ENCODE measurements at places on chromosomes 13 and 19.
A peak's percentile ranks its signal among the peaks of the same experiment; 100 is the strongest.

GRCh38 chr13:79810669-79811068, 329.7 kb downstream of the NDFIP2 start:
- DNase-seq: no peak

GRCh38 chr13:37700887-37701286, 102.3 kb upstream of the POSTN start:
- no peak for DNase-seq

DNA sequence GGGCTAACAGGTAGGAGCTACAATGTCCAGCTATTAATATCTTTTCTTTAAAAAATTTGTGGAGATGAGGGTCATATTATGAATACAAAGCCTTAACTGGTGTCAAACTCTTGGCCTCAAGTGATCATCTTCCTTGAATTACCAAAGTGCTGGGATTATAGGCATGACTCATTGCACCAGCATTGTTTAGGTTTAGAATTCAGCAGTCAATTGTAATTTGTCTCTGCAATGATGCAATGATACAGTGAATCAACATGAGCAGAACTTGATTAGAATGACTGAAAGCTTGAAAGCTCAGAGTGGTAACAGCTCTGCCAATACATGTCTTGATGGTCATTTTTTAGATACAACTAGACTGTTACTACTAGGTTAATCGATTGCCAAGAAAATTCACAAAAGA, 752.8 kb upstream of the MIR17HG start:
- no peak for DNase-seq

- no peak for DNase-seq
Observed at GRCh38 chr19:32407004-32407992, 1.7 kb downstream of the DPY19L3 start.

GRCh38 chr19:58107778-58108545, 9.9 kb upstream of the ZSCAN18 start:
- DNase-seq: no peak

- DNase-seq: no peak
Observed at GRCh38 chr13:66313413-66313812, 916.7 kb downstream of the PCDH9 start.

GRCh38 chr19:37217480-37217774, 587 bp upstream of the ZNF383 start:
- no peak for DNase-seq

DNA sequence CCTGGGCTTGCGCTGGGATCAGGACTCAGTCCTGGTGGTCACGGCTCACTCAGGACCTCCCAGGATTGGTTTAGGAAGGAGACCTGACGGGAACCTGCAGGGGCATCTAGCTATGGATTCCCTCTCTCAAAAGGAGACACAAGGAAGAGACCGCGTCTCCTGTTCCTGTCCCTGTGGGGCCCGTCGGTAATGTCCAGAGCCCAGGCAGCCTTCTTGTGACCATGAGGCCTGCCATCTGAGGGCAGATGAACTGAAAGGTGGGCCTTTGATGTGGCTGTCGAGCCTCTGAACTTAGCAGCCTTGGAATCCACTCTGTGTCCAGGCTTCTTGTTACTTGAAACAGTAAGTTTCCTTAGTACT, 31.5 kb upstream of the MIER2 start:
- DNase-seq: no peak

DNA sequence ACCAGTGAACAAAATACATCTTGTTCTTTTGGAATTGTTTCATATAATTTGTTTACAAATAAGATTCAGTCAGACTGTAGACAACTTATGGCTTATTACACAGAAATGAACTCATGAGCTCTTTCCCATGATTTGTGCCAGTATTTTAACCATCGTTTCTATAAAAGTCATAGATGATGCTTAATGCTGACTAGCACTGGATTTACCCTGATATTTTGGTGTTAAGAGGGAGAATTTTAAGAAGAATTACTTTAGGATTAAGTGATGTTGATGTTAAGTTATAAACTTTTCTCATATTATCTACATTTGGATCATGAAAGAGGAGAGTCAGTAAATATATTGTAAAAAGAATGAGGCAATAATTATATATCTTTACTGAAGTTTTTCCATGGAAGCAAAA, 162.7 kb downstream of the POSTN start:
- DNase-seq: no peak

DNA sequence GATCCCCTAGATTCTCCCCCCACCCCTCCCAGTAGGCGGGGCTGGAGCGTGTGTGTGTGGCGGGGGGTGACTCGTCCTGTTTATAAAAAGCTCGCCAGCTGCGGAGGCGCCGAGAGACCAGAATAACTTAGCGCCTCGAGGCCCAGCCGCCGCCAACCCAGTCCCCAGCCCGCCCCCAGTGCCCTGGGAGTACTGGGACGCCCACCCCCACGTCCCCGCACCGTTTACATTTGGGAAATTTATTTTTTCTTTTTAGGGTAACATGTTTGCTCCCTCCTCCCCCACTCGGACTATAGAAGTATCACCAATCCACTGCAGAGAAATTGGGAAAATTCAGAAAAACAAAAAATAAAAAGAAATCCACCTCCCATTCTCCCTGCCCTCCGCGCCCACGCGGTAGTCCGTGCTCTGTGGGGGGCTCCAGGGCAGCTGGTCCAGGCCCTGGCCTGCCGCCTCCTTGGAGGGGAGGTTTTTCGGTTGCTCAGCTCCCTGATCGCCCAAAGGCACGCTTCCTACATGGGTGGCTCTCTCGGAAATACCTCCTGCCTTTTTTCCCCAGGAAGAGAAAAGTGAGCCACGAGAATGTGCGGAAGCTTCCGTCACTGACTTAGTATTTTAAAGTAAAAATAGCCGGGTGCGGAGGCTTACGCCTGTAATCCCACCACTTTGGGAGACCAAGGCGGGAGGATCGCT, 1.5 kb upstream of the RAB3A start:
- DNase-seq: peak; percentile 70

GRCh38 chr13:23450340-23451046, 17.0 kb upstream of the SACS start:
- DNase-seq: no peak
